ENCODE measurements at places on chromosomes 3 and 15.
A peak's percentile ranks its signal among the peaks of the same experiment; 100 is the strongest.

- no peak for DNase-seq
Measured at GRCh38 chr3:100108464-100109079, 5.7 kb downstream of the FILIP1L start.

DNA sequence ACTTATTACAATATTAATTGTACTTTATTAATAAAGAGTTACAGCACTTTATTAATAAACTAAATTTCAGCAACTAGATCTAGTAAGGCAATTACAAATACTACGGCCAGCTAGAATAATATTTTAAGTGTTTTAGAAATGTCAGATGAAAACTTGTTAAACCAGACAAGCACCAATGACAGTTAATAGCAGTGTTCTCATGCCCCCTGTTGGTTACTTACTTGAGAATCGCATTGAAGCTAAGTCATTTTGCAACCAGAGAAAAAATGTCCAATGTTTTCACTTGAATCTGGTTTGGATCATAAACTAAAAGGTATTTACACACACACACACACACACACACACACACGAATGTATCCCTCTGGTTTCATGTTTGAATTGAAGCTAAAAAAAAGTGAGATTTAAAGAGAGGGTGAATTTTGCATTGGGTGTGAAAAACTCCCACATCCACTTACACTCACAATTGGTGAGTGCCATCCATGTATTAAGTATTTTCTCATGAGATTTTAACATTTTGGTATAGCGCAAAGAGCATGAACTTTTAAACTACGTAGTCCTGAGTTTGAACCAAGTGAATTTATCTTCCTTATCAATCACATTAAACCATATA, 347.7 kb downstream of the ZBBX start:
- peak; percentile 27 for DNase-seq

GRCh38 chr3:16510620-16511319, 2.7 kb downstream of the RFTN1 start:
- no peak for DNase-seq

DNA sequence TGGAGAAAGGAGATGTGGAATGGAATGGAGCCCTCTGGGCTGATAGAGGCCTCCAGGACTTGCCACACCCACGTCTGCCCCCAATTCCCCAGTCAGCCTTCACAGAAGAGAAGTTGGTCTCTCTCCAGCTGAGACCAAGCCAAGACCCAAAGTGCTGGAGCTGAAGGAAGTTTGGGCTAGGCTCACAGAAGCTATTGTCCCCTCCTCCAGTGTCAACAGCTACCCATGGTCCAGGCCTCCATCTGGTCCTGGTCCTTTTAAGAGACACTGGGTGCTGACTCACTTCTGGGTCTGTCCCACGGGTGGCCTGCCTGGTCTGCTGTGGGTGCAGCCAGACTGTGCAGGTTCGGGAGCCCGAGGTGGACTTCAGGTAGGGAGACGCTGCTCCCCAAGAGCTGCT, 179.8 kb downstream of the APBA2 start:
- no peak for DNase-seq

DNA sequence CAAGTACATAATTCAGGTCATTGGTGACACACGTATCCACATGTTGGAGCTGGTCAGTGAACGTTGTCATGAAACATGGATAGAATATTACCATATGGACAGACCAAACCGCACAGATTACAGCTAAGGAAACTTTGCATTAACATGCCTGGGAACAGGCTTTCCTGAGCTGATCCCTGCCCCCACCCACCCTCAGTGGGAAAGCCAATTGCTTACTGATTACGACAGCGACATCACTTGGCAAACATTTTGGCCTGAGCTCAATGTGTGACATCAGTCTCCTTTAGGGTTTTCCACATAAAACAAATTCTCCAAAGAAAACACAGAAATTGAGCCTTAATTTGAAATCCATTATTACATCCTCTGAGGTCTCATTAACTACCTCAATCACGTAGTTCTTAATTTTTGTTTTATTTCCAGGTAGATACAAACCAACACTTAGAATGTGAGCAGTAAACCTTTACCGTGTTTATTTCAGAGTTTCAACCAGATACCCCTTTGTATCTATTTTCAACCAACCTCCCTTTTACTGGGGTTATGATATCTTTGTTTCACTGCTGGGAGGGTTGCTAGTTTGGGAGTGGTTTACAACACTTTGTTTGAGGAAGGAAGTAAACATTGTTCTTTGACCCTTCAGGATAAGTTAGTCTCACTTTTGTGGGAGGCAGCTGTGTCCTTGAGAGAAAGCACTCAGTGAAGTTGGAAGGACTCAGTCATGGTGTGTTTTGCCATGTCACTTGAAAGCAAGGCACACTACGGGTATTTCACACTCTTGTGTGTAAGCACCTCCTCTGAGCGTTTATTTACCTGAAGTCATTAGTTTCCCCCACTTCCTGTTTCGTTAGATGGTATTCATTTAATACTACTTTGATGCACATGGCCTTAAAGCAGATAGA, 103.1 kb downstream of the CMSS1 start:
- DNase-seq, result no peak

DNA sequence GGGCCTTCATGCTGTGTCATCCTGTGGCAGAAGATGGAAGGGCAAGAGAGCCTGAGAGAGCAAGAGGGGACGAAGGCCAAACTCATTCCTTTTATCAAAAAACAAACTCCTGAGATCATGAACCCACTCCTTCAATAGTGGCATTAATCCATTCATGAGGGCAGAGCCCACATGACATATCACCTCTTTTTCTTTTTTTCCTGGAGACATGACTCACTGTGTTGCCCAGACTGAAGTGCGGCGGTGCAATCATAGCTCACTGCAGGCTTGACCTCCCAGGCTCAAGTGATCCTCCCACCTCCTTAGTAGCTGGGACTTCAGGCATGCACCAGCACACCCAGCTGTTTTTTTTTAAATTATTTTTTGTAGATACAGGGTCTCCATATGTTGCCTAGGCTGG, 92.0 kb upstream of the RNU6-1 start:
- no peak for DNase-seq

DNA sequence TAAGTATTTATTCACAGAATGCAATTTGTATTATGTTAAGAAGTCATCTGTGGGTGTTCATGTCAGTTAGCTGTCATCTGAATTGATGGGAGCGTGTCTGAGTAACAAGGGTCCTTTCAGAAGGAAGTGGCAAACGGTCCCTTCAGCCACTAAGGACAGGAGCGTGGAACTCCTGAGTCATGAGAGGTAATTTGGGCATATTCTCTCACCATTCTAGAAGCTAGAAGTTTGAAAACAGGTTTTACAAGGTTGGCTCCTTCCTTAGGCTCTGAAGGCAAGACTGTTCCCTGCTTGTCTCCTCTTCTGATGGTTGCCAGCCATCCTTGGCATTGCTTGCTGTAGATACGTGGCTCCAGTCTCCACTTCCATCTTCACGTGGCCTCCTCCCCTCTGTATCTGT, 19.7 kb downstream of the ABHD2 start:
- no peak for DNase-seq

DNA sequence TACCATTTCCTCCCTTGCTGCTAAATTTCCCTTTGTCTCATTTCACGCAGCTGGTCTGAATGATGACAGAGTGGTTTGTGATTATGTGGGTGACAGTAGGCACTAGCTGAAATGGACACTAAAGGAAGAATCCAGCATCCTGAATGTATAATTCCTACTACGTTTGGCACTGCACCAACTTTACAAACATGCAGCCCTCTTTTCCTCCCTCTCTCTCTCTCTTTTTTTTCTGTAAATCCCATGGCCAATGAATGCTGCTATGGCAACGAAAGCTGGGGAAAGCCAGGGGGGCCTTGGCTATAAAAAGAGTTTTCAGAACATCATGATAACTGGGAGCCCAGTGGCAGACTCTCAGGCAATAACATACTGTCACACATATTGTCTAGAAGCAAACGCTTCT, 367.2 kb upstream of the AGTR1 start:
- no peak for DNase-seq

- no peak for DNase-seq
Measured at GRCh38 chr15:82840166-82840565, 30.7 kb downstream of the WHAMM start.

- no peak for DNase-seq
Measured at GRCh38 chr3:178131801-178132200, 404.4 kb upstream of the KCNMB2 start.

DNA sequence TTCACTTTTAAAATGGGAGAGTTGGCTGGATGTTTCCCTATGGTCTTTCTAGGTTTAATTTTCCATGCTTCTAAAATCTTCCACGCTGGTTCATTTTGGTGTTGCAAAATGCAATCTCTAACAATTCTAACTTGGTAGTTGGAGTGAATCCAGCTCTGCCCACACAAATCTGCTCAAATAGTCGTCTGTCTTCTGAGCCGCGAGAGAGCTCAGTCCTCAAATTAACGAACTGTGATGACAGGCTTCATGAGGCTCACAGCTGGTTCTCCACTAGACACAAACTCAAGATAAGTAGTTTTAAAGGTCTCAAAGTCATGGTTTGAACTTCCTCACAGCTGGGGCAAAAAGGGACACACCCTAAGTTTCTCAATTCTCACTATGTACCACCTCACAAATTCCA, 178.6 kb upstream of the LYSMD4 start:
- no peak for DNase-seq

DNA sequence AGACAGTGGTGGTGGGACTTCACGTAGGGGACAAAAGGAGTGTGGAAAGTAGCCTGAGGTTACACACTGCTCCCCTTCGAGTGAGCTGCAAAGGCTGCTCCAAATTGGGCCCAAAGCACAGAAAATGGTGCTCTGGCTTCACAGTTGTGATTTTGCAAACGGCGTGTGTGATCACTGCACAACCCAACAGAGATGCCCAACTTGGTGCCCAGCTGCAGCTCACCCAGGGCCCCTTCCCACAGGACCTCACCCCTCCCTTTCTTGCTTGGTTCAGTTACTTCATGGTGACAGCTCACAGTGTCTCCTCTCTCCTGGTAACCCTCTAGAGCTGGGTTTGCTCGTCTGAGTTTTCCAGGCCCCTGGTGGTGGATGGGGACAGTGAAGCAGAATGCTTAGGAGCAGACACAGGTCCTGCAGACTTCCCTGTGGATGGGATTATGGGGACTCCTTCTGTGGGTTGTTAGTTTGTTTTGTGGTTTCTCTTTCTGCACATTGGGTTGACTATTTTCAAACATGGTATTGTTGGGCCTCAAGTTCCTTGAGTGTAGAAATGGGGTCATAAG, 98.3 kb downstream of the TOP2B start:
- no peak for DNase-seq

DNA sequence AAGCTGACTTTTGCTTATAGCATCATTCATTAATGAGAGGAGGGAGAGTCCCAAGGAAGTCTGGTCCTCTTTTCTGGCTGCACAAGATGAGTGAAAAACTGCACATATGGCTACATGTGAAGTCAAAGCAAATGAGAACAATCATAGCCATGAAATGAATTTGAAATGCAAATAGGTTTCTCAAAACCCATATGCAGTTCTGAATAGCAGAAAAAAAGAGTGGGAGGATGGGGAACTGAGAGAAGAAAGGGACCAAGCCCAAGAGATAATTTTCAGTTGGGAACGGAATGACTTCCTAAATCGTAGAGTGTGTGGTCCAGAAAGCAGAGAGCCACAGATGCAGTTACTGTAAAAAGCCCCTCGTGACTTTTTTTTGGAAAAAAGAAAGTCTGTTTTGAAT, 66.3 kb downstream of the GTPBP8 start:
- DNase-seq, result no peak

DNA sequence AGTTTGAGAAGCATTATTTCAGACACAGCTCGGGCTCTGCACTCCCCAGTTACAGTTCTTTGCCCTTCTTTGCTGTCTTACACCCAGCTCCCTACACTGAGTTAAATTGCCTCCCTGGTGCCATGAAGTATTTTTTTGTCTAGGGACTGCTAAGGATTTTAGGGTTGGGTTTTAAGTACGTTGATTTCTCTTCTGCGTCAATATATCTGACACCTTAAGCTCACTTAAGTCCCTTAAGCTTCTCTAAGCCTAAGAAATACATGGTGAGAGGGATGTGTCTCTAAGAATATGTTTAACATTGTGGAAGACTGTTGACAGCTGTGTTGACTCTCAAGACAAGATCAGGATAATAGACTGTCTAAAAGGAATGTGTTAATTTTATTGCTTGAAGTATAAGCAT, 400.5 kb downstream of the PTPRG start:
- DNase-seq, result no peak

- DNase-seq, result no peak
Measured at GRCh38 chr3:118059096-118059495, 975.5 kb downstream of the IGSF11 start.

- no peak for DNase-seq
Measured at GRCh38 chr3:181459516-181459915, 252.2 kb upstream of the SOX2 start.

GRCh38 chr3:81947359-81947758, 185.9 kb upstream of the GBE1 start:
- no peak for DNase-seq

DNA sequence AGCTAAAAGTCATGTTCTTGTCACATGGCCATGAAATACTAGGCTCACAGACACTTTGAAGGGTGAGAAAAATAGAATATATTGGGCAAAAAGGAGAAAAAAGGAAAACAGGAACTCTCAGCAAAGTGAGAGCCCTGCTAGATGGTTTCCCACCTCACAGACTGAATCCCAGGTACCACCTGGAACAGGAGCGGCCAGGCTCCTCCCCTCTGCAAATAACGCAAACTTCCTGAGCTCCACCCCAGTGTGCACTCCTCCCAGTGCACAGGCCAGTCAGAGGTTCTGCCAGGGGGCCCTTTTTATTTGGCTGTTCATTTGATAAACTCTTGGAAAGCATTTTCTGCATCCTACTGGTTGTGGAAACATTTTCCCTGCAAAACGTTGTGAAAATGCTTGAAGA, 780.4 kb downstream of the TBL1XR1 start:
- DNase-seq, result no peak

- no peak for DNase-seq
Measured at GRCh38 chr15:36601497-36601932, 22.1 kb downstream of the CDIN1 start.

GRCh38 chr3:178386401-178386800, 149.8 kb upstream of the KCNMB2 start:
- no peak for DNase-seq

- DNase-seq, result no peak
Measured at GRCh38 chr15:64000183-64000951, 45.9 kb downstream of the DAPK2 start.

DNA sequence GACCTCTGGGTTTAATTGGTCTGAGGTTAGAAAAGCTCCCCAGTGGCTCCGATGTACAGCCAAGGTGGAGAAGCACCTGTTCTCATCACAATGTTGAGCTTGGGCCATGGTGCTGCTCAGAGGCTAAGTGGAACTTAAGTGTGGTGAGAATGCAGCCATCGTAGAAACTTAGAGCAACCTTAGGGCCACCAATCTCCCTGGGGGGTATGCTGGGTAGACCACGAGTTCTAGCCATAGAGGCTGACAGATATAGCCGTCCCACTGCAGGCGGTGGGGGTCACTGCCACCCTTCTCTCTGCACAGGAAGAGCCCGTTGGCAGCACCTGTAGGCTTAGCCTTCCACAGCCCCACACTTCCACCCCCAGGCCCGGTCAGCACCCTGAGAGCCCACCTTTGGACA, 38.0 kb downstream of the MGLL start:
- no peak for DNase-seq

DNA sequence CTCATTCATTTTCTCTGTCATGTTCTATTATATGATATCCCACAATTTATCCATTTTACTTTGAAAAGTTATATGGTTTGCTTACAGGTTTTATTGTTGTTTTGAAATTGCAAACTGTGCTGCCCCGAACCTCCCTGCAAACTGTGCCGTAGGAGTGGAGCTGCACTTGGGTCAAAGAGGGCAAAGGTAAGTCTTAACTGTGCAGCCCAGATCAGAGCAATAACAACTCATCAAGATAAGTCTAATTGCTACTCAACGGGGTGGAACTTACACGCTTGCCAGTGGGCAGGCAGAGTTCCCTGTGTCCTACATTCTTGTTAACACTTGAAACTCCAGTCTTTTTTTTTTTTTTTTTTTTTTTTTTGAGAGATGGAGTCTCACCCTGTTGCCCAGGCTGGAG, 33.2 kb downstream of the ZDHHC19 start:
- DNase-seq, result no peak

Data from HS-27A (cell line).